HAP-1 (cell line): ENCODE measurements at places on chromosomes 2 and 18.

DNA sequence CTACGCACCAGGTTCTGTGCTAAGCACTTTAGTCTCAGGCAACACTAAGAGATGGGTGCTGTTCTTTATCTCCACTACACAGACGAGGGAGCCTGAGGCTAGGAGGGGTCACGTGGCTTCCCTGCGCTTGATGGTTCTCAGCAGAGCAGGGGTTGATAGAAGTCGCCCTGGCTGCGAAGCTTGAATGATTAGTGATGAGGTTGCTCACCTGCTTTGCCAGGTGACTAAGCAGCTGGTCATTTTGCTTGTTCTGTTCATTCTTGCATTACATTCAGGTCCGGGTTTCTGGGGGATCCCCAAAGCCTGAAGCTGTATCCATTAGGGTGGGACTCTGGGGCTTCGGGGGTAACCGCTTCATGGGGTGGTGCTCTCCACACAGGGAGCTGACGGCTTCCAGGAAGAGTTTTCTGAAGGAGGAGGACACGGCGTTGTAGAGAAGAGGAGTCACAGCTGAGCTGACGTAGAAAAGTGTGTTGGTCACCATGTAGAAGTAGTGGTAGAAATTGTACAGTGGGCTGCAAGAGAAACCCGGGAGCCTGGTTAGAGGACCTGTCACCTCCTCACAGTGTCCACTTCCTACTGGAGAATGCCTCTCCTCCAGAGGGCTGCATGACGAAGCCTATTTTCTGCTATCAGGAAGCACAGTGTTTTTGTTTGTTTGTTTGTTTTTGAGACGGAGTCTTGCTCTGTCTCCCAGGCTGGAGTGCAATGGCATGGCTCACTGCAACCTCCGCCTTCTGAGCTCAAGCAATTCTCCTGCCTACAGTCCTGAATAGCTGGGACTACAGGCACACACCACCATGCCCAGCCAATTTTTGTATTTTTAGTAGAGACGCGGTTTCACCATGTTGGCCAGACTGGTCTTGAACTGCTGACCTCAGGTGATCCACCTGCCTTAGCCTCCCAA lies 11.5 kb downstream of the NTSR2 start:
- DNase-seq: no peak

DNA sequence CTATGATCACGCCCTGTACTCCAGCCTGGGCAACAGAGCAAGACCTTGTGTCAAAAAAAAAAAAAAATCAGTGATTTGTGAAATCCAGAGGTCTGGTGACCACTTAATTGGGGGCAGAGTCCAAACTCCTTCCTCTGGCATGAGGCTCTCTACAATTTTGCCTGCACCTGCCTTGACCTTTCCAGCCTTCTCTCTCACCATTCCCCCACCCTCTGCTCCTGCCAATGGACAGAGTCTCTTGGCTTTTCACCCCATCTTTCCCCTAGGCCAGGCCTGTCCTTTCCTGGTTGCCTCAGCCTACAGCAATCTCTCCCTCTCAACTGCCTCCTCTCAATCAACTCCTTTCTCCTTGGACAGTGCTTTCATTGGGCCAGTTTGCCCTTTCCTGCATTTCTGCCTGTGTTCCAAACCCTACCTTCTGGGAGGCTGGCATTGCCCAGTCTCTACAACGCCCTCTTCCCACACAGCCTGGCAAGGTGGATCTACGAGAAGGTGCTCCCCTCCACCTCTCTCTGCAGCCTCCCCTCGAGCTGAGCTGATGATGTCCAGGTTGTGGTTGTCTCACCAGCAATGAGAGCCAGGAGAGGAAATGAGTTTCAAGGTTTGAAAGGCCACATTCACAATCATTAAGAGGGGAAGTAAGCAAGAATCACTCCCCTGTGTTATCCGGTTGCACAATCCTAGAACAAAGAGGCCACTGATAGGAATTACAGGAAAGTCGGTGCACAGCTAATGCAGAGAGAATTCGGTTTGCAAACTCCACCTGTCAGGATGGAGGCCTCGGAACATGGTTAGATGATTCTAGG lies 39.5 kb upstream of the NPAS2 start:
- no peak for DNase-seq

GRCh38 chr2:37526323-37526722 lies 145.1 kb downstream of the CDC42EP3 start:
- no peak for DNase-seq

DNA sequence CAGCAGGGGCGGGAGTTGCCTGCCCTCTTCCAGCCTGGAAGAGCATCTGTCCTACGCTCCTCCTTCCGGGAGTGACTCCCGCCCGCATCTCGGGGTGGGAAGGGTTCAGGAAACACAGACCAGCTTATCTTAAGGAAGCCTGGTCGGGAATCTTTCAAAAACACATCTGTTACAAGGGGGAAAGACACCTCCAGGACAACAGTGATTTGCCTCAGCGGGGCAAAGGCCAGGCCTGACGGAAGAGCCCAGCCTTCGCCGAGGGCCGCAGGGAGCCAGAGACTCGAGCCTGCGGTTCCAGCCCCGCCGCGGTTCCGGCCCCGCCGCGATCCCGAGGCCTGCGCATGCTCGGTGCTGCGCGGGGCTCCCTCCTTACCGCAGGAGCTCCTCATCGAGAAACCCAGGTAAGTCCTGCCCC lies 38.1 kb upstream of the TGIF1 start:
- no peak for DNase-seq

- no peak for DNase-seq
Observed at GRCh38 chr2:239316562-239317465, 84.0 kb downstream of the HDAC4 start.

- no peak for DNase-seq
Observed at GRCh38 chr2:155157711-155158110, 459.2 kb downstream of the KCNJ3 start.

- DNase-seq: no peak
Observed at GRCh38 chr18:63046375-63046774, 273.2 kb downstream of the BCL2 start.

DNA sequence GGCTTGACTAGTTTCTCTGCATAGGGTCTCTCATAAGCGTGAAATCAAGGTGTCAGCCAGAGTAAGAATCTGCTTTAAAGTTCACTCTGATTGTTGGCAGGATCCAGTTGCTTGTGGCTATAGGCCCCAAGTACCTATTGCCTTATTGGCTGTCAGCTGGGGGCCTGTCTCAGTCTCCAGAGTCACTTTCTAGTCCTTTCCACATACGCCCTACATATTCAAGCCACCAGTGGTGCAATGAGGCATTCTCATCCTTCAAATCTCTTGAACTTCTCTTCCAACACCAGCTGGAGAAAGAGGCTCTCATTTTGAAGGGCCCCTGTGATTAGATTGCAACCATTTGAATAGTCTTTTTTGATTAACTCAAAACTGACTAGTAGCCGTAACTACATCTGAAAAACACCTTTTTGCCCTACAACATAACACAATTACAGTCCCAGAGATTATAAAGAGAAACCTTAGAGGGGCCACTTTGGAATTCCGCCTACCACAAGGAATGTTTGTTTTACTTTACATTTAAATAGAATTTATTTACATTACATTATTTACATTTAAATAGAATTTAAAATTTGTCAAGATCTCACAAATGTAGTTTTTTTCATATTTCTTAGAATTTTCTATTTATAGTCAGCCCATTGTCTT lies 520.1 kb downstream of the DSC3 start:
- DNase-seq: no peak
